ENCODE measurements at places on chromosomes 6 and 20.

DNA sequence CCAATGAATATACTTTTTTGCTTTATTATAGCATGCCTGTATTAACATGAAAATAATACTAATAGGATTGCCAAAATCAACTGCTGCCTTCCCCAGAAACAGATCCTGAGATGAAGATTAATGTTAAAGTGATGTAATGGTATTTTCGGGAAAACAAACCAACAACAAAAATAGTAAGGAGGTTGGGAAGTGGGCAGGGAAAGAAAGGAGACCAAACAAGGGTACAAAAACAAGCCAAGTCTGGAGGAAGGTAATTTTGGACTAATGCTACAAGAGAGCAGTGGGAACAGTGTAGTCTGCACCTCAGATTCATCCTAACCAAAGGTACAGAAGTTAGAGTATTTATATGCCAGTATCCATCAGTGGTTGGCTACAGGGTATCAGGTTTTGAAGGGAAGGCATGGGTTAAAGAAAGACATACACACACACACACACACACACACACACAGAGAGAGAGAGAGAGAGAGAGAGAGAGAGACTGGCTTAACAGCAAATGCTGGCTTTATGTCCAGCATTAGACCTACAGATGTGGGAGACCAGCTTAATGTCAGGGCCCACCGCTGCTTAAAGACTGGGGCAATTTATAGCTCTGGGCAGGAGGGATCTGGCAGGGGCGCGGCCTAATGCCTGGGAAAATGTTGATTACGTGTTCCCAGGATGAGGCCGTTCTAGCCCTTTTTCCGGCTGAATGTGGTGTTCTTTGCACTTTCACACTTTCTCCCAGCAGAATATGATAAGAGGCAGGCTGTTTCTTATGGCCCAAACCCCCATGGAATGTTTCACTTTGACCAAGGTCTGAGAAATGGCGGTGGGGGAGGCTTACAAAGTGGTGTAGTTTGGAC is 3.8 kb upstream of the SLC17A1 start:
- no peak for DNase-seq

DNA sequence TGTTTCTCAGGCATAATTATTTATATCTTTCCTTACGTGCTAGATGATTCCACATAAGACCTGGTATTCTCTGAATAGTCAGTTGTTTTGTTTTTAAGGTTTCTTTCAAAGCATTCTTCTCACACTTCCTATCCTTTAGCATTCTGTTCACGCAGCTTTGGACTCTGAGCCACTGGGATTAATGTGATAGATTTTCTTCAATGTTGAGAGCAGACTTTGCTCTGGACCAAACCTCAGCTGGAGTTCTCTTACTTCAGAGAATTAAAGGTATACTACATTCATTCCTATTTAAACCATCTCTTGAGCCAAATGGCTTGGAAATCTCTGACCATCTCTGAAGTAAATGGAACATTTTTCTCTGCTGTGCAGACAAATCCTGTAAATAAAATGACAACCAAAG is 70.7 kb upstream of the TRAF3IP2 start:
- no peak for DNase-seq

DNA sequence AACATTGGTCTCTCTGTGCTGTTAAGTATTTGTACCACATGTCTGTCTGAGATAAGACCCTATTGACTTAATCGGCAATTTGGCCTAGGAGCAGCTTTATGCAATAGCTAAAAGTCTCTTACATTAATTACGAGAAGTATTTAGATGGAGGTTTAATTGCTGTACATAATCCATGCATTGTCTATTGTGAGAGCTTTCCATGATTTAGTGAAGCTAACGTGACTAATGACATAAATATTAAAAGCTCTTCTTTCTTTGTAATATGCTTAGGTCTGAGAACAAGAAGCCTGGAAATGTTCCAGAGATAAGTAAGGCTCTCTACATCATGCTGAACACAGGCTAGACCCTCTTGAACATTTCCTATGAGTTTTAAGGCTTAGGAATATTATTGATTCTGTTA is 32.7 kb upstream of the FAM83B start:
- DNase-seq = peak; percentile 30

DNA sequence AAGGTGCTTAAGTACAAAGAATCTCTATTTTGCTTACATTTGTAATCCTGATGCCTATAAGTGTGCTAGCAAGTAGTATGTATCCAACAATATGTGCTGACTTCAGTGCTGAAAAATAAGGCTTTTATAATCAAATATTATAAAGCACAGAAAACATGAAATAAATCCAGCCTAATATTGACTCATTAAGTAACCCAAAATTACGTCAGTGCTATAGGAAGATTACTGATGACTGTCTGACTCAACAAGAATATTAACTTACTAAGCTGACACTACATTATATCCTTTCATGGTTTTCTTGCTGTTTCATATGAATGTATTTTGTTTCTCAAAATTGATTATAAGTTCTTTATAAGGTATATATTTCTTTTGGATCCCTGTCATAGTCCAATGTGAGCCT is 76.1 kb downstream of the ME1 start:
- no peak for DNase-seq

DNA sequence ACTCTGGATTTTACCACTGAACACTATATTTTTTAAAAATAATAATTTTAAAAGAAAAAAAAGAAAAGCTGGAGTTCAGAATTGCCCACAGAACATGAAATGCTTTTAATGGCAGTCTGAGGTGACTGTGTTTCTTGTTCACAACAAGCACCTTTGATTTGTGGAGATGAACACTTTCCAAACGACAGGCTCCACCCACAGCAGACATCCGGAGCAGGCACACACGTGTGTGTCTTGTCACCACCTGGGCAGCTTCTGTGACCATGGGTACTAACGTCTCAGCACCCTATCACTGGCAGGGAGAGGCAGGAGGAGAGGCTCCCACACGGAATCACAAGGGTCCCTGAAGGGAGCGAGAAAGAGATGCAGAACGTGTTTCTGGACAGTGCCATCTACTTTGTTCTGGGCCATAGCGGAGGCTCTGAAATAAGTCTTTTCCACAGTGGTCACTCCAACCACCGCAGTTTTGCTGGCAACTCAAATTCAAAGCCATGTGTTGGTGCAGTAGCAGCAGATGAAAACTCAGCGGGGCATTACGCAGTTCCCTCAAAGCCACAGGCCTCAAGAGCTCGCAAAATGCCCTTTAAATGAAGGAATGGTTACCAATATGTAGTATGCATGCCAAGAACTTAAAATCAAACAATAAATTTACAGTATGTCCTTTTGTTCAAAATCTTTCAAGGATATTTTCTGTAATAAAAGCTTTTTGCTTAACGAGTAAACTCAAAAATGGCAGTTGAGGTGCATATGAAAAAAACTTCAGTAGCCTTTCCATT is 242.2 kb downstream of the FOXC1 start:
- no peak for DNase-seq

GRCh38 chr6:134680433-134680832 is 269.5 kb downstream of the ALDH8A1 start:
- DNase-seq = no peak

GRCh38 chr6:13491538-13491937 is 4.1 kb upstream of the GFOD1 start:
- DNase-seq = no peak

DNA sequence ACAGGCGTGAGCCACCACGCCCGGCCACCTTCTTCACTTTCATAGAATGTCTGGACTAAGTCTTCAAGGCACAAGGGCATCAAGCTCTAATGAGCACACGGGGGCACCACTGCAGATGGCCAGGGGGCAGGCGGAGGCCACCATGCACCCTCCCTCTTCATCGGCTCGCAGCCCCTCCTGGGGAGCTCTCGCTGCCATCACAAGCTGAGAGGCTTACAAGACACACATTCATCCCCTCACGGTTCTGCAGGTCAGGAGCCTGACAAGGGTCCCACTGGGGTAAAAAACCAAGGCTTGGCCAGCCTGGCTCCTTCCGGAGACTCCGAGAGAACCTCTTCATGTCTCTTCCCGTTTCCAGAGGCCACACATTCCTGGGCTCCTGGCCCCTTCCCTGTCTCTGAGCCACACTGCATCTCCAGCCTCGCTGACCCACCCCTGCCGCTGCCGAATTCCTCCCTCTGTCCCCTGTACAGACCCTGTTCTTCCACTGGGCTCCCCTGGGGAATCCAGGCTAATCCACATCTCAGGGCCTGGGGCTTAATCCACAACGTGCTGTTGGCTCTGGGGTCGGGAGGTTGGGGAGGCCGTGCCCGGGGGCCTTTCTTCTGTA is 19.8 kb downstream of the DLL1 start:
- DNase-seq = no peak

DNA sequence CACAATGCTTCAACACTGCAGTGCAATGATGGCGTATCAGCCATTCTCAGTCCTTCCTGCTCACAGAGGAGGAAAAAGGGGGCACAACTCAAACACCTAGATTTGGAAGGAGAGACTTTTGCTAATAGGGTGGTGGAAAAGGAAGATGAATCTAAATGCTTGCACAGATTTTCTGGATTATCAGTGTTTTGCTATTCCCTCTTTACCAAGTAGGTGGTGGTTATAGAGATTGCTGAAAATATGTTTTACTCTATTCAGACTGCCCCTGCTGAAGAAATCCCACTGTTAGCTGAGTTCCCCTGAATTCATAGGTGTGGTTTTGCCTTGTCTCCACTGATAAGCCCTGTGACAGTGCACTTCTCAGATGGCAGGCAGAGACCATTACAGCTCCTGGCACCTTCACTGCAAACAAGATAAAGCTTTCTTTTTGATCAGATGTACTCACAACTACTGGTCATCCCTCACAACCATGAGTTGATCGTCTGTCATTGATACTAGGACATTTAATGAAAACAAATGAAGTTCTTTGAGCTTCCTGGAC is 311.4 kb downstream of the KIF16B start:
- no peak for DNase-seq

- no peak for DNase-seq
These were observed 91.3 kb downstream of the MYLK4 start for GRCh38 chr6:2659381-2659780.

- DNase-seq = no peak
These were observed 8.6 kb upstream of the WFDC9 start for GRCh38 chr20:45639687-45640086.

DNA sequence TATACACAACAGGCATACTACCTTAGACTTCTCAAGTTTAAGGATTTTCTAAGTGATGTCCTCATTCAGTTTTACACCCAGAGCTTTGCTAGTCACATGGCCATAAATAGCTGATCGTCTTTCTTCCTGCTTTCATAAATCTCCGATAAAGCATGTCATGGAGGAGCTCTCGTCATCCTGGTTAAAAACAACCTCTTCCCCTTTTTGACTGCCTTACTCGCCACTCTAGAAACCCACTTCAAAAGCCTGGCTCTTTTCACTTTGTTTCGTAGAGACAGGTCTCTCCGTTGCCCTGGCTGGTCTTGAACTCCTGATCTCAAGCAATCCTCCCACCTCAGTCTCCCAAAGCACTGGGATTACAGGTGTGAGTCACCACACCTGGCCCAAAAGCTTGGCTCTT is 67.0 kb upstream of the SMIM29 start:
- no peak for DNase-seq

DNA sequence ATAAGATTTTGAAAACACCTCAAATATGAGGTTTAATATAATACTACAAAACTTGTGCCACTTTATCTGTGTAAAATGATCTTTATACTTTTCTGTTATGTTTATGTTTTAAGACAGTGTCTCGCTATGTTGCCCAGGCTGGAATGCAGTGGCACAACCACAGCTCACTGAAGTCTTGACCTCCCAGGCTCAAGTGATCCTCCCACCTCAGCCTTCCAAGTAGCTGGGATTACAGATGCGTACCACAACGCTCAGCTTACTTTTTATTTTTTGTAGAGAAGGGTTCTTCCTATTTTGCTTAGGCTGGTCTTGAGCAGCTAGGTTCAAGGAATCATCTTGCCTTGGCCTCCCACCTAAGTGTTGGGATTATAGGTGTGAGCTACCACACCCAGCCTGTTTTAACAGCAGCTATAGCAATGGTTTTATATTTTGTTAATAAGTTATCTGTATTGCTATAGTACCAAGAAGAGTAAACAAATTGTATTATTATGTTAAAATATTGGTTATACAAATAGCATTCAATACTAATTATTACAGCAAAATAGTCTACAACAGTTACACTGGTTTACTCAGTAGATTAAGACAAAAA is 8.2 kb downstream of the TAB2 start:
- DNase-seq = no peak

DNA sequence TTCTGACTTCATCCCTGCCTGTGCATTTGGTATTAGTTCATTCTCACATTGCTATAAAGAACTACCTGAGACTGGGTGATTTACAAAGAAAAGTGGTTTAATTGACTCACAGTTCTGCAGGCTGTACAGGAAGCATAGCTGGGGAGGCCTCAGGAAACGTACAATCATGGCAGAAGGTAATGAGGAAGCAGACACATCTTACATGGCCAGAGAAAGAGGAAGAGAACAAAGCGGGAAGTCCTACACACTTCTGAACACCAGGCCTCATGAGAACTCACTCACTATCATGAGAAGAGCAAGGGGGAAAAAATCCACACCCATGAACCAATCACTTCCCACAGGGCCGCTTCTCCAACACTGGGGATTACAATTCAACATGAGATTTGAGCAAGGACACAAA is 303.9 kb downstream of the CBLN4 start:
- no peak for DNase-seq

GRCh38 chr6:14638906-14639761 is 521.6 kb downstream of the CD83 start:
- peak; percentile 10 for DNase-seq

DNA sequence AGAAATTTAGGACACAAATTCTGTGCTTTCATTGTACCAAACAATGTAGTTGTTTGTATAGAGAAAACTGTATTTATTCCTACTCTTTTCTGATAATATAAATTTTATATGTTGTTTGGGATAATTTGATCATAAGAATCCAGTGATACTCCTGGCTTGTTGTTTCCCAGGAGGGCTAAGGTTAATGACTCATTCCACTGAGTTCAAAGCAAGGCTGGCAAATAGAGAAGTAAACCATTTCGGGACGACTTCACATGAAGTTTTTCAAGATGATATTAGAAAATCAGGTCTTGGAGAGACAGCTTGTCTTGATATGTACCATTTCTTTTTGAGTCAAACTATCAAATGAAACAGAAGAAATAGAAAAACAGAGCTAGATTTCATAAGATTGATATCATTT is 326.1 kb upstream of the CNR1 start:
- no peak for DNase-seq

GRCh38 chr6:62974452-62974851 is 236.8 kb upstream of the FKBP1C start:
- DNase-seq = no peak

DNA sequence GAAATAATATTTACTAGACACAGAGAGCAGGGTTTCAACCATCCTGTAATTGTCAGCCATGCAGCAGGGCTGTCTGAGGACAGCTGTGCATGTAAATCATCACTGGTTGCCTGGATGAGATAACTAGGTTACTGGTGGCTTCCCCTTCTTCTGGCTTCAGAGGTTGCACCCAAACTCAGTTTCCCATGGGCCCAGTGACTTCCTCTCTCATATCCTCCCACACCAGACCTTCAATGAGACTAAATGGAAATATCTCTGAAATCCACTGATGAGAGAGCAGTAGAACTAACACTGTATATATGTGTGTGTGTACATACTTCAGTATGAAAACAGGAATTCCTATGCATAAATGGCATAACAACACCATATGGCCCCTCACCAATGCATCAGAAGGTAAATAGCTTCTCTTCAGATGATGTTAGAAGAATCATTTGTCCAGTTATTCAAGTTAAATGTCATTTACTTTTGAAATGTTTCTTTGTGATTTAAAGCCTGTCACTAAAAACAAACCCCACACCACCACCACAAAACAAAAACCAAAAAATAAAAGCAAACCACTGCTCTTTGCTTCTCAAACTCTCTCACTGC is 51.0 kb upstream of the IL20RA start:
- DNase-seq = no peak

- no peak for DNase-seq
These were observed 66.3 kb upstream of the FBXL4 start for GRCh38 chr6:99014061-99014460.

GRCh38 chr6:144816936-144817335 is 531.8 kb downstream of the UTRN start:
- no peak for DNase-seq

Measured in NCI-H1417 (cell line).